ENCODE measurements at places on chromosomes 4 and X.

DNA sequence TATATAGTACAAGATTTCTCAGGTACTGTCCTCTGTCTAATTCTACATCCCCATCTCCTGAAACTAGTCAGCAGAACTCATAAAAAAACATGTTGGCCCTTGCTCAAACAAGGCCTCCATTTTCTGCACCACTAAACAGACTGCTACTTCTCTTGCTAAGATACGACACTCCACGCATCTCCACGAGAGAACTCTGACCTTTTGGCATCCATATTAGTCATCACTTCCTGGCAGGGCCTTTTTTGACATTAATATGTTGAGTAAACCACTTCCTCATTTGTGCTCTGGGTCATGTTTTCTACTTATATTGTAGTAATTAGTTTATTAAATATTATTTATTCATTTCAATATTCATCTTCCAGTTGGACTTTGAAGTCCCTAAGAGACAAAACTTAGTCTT, 65.6 kb downstream of the DCAF8L1 start:
- DNase-seq: peak; percentile 66

GRCh38 chr4:14069886-14070285, 442.4 kb upstream of the BOD1L1 start:
- DNase-seq: no peak

DNA sequence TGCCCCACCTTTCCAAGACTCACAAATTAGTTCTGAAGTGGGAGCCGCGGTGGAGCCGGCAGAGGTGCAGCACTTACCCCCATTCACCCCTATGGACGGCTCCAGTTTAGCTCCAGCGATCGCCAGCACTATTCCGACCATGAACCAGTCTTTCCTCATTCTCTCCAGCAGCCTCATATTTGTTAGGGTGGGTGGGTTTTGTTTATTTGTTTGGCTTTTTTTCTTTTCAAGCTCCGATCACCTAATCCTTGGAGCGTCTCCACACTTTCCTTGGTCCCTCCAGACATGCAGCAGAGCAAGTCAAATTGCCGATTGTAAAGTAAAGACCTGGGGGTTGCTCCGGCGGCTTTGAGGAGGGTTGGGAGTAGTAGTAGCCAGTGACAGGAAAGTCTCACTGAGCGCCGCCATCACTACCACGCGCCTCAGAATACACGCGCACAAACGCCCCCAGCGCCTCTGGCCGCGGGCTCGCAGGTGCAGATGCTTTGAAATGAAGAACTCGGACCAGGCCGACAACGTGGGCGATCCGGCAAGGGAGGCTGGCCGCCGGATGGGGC, at the start of gene SLC10A7:
Gene SLC10A7, minus strand, starts transcription at position 400 of the 557 bp plus-strand sequence. Its CDS starts 223 bp downstream, at position 177.
- peak; percentile 86 for DNase-seq

DNA sequence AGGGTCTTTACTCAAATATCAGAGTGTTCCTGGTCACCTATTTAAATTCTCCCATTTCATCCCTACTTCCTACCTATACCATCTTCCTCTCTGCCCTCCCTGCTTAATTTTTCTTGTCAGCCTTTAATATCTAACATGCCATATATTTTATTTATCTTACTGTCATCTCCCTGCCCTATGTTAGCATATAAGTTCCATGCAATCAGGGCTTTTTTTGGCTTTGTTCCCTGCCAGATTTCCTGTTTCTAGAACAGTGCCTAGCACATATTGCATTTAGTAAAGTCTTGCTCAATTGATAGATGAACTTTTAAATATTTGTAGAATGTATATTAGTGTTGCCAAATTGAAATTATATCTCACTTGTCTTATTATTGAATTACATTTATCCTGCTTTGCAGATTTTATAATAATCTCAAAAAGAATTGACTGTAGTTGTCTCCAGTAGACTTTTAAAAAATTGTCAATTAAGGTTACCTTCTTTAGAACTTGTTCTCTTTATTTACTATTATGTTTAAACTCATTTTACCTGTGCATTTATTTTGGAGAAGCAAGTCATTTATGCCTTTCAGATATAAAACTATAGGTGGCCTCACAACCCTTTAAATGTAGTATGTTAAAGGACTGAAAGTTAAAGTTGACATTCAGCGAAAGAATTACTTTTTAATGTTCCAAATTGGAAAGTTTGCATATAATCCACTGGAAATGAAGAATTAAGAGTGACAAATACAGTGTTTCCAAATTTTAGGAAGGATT, 108.2 kb upstream of the BMPR1B start:
- no peak for DNase-seq

DNA sequence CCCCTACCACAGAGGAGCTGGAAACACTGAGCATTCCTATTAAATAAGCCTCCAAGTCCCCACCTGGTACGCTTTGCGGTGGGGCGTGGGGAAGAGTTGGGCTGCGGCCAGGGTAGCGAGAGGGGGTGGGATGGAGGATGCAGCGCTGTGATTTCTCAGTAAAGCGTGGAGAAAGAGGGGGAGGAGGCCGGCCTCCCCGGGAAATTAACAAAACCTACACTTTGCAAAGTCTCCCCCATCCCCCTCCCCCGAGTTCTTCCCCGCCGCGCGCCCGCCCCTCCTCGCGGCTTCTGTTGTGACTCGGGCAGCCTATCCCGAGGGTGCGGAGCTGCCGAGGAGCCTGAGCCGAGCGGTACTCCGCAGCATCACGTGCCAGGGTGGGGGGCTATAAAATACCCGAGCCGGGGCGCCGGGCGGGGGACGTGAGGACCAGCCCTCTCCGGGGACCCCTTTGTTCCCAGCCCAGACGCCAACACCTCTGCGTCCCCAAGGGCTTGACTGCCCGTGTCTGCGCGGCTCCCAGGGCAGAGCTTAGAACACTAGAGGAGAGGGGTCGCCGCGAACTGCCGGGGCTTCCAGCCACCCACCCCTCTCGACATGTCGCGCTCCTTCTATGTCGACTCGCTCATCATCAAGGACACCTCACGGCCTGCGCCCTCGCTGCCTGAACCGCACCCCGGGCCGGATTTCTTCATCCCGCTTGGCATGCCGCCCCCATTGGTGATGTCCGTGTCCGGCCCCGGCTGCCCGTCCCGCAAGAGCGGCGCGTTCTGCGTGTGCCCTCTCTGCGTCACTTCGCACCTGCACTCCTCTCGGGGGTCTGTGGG, at the start of gene GSX2:
Gene GSX2, plus strand, starts transcription at position 416 of the 827 bp plus-strand sequence. Its CDS starts 182 bp downstream, at position 598.
- DNase-seq: no peak

- DNase-seq: peak; percentile 71
Observed at GRCh38 chr4:123997776-123998449, 601.3 kb downstream of the SPRY1 start.

- no peak for DNase-seq
Observed at GRCh38 chrX:16240968-16241367, 73.7 kb downstream of the MAGEB17 start.

- no peak for DNase-seq
Observed at GRCh38 chr4:80540785-80541469, 205.4 kb downstream of the CFAP299 start.

DNA sequence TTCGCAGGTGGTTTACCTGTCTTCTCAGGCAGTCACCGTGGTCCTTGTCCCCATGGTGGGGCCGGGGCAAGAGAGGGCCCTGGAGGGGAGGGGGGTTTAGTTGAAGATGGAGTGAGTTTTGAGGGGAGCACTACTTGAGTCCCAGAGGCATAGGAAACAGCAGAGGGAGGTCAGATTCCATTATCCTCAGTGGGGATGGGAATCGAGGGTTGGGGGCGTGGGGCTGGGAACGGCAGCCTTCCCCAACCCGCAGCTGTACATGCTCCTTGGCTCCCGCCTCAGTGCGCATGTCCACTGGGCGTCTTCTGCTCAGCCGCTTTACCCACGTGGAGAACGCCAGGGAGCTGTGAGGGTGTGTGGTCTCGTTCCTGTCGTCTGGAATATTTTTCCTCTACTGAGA, at the start of gene GAGE10:
Gene GAGE10, plus strand, starts transcription at position 301 of the 400 bp plus-strand sequence. CDS start 1,214 bp downstream, outside the sequence.
- no peak for DNase-seq

DNA sequence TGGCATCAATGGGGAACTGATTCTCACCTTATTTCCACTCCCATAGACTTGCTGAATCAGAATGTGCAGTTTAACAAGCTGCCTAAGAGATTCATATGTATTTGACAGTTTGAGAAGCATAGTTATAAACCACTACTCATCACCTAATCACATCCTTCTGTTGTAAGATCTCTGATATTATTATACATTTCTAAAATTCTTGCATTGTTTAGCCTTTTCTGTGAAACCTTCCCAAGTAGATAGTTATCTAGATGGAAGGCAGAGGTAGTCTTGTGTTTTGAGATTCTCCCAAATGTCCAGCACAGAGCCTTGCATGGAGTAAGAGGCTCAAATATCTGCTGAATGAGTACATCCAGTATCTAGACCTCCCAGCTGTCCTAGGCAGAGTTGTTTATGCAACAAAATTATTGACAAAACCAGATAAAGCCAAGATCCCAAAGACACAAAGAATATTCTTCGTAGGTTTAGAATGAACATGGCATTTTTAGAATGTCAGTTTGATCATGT, 227.3 kb downstream of the KDR start:
- no peak for DNase-seq

- no peak for DNase-seq
Observed at GRCh38 chr4:101701551-101701950, 89.0 kb upstream of the BANK1 start.

DNA sequence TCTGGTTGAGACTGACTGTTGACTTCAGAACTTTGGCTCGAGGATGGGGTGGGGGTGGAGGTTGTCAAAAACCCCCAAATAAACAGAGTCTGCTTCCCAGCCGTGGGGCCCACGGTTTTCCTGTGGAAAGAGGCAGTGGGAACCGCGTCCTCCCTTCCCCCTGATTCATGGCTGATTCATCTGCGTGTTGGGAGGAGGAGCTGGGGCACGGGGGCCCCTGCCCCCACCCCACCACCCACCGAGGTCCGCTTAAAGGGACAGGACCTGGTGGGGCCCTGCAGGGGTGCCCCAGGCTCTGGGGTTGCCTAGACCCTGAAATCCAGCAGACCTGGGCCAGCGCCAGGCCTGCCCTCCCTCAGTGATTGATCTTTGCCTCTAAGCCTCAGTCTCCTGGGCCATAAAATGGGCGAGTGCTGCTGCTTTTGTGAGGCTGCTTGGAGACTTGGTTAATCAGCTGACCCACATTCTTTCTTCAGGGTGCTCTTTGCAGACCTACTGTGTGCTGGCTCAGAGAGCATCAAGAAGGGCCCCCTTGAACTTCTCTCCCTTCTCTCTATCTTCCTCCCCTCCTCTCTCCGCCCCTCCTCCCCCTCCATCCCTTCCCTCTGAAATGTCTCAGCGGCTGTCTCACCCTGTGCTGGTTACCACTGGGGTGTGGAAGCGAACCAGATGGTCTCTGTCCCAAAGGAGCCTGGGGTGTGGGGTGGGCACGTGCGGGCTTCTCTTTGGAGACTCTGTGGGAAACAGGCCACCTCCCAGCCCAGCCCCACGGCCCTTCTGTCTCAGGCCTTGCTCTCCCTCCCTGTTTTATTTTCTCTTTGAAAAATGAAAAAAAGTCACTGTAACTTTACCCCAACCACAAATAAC, 9.1 kb downstream of the HTRA3 start:
- no peak for DNase-seq
